ENCODE measurements at places on chromosomes 12 and 14.

DNA sequence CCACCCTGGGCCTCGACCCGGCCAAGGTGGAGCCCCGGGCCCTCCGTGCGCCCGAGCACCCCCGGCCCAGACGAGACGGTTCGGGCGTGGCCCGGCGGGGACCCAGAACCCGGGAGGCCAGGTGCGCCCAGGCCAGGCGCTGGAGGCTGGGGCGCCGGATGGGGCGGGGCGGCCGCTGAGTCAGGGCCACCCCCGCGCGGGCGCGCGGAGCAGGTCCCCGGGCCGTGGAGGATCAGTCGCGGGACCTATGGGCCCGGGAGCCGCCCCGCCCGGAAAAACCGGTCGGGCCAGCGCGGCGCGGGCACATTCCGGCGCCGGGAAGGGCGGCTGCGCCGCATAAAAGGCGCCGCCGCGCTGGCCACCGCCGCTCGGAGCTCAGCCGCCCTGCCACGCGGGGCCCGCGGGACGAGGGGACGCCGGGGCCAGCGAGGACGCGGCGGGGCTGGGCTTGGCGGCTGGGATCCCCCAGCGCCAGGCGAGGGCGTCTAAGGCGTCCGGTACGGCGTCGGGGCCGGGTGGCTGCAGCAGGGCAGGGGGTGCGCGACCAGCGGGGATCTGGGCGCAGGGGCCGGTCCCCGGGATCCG lies 21.5 kb upstream of the KIF26A start:
- no peak for DNase-seq

GRCh38 chr12:40192704-40193255 lies 32.0 kb upstream of the LRRK2 start:
- DNase-seq = no peak

GRCh38 chr12:68450947-68451260 lies 118.7 kb upstream of the MDM1 start:
- no peak for DNase-seq

GRCh38 chr14:85280074-85280473 lies 249.9 kb upstream of the FLRT2 start:
- DNase-seq = no peak

DNA sequence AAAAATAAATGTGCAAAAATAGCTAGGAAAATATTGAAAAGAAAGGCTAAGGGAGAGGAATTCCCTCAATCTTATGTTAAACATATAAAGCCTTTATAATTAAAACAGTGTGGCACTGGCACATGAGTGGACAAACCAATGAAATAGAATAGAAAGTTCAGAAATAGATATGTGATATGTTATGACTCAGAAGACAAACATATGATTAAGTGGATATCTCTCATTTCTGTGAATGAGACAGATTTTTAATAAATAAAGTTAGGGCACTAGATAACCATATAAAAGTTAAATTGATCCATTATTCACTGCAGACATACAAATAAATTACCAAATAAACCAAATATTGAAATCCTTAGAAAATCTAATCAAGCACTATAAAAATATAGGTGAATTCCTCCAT lies 73.0 kb downstream of the ALG10B start:
- no peak for DNase-seq

GRCh38 chr12:104142543-104142942 lies 4.5 kb upstream of the NFYB start:
- DNase-seq = no peak

GRCh38 chr12:96360550-96360949 lies 39.7 kb downstream of the CDK17 start:
- DNase-seq = no peak

GRCh38 chr14:81633496-81633895 lies 99.8 kb upstream of the SEL1L start:
- DNase-seq = no peak

DNA sequence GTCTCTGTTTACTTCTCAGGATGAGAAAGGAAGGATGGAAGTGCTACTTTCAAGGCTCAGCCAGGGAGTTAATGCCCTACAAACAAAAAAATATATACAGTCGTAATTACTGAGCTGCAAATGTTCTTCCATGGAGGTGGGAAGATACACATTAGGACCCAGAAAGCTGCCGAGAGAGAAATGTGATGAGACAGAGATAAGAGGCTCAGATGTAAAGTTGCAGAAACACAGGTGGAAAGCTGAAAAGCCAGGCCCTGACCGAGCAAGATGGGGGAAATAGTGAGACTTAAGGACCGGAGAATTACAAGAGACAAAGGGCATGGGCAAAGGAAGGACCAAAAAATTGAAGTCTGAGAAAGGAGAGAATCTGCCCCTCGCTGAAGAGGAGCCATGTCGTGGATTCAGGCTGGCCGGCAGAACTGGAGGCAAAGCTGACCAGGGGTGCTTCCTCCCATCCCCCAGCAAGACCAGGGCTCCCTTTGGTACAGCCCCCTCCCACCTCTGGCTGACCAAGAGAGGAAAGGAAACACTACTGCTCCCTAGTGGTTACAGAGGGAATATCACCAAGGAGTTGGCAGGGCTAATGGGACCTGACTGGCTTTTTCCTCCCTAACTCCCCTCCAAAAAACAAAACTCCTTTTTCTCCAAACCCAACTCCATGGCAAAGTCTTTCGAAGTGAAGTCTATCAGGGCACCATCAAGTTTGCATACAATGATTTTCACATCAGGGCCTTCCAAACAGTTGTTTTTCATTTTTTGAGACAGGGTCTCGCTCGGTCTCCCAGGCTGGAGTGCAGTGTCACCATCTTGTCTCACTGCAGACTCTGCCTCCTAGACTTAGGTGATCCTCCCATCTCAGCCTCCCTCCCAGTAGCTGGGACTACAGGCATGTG lies 12.1 kb downstream of the ZFHX2 start:
- DNase-seq = no peak

- DNase-seq = no peak
These were observed 15.3 kb downstream of the CLEC6A start for GRCh38 chr12:8471090-8471489.
